ENCODE measurements at places on chromosomes 5 and 9.

GRCh38 chr5:53431665-53432064, 48.8 kb upstream of the FST start:
- no peak for DNase-seq

GRCh38 chr5:27140831-27141230, 102.4 kb upstream of the CDH9 start:
- no peak for DNase-seq

DNA sequence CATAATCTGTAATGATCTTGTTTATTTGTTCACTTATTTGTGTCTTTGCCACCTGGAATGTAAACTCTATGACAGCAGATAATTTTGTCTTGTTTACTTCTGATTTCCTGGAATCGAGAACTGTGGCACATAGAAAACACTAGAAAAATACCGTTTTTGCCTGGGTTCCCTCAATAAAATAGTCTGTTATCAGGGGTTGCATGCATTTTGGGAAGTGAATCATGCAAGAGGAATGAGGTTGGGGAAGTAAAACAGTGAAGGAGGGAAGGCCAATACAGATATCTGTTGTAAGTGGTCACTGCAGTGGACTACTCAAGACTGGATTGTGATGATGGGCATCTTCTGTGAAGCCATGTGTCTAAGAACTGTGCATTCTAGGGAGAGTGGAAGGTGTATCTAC, 45.2 kb upstream of the IL6ST start:
- DNase-seq = no peak

- DNase-seq = no peak
These were observed 233.9 kb upstream of the RPS23 start for GRCh38 chr5:82512025-82512424.

DNA sequence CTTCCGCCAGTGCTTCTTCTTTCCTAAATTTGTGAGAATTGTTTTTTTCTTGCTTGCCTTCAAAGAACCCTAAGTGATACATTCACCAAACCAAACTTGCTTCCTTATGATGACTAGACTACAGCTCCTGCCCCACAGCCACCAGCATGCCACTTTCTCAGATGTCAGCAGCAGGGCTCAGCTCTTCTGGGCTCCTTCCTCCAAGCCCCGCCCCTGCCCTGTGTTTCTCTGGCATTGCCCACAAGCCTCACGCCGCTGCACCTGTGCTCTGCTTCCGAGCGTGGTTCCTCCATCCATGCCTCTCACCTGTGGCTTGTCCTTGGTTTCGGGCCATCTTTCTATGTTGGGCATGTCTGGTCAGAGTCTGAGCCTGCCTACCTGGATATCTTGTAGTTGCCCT, 10.6 kb downstream of the UNC5A start:
- no peak for DNase-seq
